Hematopoietic multipotent progenitor cell treated with erythropoietin and hydrocortisone succinate and interleukin-3 and kit ligand, for 15 days (in vitro differentiated cells): ENCODE measurements at places on chromosomes 4 and X.

DNA sequence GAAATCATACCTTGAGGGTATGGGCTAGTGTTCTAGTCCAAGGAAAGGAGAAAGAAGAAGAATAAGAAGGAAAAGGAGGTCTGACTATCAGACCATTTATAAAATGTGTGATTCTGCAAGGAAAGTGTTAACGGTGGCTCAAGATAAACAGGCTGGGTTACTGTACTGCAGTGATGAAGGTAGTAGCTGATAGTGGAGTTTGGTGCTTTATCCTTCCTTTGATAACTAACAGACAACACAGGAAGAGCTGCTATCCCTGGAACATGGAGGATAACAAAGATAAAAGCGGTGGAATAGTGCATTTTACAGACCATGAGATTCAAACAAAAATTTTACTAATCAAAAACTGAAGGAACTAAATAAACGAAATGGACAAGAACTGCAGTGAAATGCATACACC lies 2.6 kb downstream of the UNC5C start:
- DNase-seq, result no peak

GRCh38 chrX:139739138-139739537 lies 31.2 kb upstream of the MCF2 start:
- DNase-seq, result no peak

DNA sequence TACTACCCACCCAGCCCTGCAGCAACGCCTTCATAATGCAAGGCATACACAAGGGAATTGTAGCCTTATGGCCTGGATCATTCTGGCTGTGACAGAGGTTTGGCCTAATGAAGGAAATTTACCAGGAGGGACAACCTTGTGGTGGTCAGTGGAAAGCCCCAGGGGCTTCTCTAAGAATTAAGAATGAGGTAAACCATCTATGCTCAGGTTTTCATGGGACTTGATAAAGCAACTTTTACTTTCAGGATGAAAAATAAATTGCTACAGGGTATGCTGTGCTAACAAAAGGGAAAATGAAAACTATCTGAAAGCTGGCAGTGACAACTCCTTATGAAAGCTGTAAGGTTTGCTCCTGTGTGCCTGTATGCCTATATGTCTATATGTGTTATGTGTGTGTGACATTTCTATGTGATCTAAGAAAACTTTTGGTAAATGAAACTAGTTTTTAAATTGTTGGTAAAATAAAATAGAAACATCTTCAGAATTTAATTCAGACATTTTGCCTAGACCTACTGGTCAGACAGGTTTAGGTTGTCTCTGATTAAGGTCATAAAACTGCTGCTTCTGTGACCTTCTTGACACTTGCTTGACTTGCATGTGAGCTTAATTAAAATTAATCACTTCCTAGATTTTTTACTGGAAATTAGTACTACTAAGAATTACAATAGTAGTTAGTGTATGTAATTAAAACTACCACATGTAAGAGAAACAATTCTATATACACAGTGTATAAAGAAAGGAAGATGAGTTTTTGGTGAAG lies 19.9 kb upstream of the TXK start:
- no peak for DNase-seq

DNA sequence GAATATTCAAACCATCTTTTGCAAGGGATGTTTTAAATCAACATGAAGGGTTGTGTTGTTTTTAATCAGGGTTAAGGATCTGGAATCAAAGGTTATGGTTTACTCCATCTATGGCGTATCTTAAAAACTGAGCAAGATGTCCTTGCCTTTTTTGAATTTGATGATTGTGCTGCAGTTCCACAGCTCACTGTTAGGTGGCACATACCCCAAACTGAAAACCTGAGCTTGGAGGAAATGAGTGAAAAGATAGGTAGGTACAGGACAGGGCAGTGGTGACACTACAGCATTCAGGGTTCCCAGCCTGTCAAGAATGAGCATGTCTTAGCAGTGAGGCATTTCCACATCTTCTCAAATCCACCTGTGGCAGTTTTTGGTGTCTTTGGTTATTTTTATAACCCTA lies 13.1 kb upstream of the EOLA1 start:
- peak; percentile 30 for DNase-seq

DNA sequence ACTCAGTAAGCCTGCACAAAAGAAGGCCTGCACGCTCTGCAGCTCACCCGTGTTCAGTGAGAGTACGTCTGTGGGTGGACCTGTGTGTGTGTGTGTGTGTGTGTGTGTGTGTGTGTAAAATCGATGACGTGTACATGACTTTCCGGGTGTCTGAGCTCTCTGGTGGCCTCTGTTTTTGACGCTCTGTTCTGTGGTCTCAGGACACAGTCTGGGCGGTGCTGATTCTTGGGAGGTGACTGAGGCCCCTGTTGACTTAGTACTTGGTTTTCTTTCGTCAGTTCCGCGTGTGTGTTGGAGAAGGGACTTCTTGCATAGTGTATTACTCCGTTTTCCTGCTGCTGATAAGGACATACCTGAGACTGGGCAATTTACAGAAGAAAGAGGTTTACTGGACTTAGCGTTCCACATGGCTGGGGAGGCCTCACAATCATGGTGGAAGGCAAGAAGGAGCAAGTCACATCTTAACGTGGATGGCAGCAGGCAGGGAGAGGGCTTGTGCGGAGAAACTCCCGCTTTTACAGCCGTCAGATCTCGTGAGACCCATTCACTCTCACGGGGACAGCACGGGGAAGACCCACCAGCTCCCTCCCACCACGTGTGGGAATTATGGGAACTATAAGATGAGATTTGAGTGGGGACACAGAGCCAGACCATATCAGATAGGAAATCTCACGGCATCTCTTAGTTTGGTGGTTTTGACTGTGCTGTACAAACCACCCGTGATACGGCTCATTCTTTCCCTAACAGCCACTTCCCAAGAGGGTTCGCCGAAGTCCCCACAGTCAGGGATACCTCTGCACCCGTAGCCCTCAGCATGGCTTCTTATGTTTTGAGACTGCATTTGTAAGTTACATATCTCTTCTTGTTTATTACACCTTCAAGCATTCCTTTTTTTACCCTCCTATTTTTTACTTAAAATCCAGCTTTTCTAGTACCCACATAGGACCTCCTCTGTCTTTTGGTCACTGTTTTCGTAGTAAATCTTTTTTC lies 24.5 kb downstream of the UVSSA start:
- DNase-seq, result no peak

DNA sequence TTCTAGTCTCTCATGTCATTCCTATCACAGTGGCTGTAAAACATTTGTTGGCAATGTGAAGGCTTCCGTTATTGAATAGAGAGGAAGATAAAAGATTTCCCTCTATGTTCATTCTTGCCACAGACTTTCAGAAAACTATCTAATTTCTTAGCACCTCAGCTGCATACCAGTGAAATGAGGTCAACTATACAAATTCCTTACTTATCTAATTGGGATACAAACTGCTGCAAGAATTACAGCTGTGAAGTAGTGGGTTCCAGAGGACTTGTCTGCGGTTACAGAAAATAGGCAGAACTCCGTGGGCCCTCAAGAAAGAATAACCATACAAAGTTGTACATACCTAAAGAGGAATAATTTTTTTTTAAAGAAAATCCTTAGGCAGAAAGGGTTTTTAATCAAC lies 175.8 kb downstream of the PPP1R2C start:
- DNase-seq, result no peak

- DNase-seq, result no peak
Observed at GRCh38 chrX:48823053-48823452, 3.3 kb upstream of the ERAS start.

GRCh38 chr4:154367659-154368058 lies 123.9 kb downstream of the DCHS2 start:
- no peak for DNase-seq

DNA sequence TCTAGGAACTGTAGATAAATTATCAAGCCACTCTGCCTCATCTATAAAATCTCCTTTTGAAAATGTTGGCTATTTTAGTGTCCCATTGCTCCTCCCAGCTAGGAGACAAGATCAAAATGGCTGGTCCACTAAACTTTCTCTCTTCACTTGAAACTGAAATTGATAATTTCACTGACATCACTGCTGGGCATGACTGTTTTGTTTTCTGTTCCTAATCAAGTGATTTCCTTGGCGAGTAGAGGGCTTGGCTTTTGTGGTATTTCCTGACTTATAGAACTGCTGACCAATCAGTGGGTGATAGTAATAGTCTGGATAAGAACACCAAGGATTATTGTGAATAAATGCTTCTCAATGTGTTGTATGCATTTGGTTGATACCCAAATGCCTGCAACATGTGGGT lies 2152.9 kb downstream of the ARAP2 start:
- DNase-seq, result no peak

GRCh38 chr4:155077452-155078229 lies 130.8 kb upstream of the NPY2R start:
- no peak for DNase-seq

DNA sequence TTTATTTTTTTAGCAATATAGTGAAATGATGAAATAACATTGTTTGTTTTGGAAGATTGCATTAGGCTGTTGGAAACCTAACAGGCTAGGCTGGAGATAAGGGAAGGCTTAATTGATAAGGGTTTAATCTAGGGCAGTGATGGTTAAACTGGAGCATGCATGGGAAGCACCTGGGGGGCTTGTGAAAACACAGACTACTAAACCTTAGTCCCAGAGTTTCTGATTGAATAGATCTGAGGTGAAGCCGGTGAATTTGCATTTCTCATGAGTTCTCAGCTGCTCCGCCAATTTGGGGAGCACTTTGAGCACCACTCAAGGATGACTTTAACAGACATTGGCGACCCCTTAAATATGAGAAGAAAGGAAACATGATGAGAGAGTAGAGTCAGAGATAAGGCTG lies 11.5 kb downstream of the STK26 start:
- no peak for DNase-seq

DNA sequence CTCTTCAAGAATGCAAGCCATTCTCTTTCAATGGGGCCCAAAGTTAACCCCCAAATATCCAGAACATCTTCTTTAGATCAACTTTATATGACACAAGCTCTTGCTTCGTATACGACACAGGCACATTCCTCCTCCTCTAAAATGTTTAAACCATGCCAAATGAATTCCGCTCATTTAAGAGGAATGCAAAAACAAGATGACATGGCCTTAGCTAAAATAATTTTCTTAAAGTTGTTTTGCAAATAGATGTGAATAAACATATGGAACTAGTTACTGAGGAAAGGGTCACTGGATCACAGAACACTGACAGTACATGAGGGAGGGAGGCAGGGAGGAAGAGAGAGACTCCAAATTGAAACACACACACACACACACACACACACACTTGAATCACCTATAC lies 97.4 kb downstream of the RASL11B start:
- DNase-seq, result no peak

DNA sequence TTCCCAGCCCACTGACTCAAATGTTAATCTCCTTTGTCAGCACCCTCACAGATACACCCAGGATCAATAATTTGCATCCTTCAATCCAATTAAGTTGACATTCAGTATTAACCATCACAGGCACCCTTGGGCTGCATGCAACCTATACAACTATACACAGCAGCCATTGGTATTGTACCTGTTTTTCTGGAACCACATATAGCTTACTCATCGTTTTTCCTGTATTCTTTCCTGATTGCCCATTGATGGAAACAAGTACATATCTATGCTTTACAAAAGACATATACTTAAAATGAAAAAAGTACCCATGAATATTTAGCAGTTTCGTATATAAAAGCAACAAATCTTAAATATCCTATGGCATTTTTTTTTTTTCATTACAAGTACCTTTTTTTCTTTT lies 3.7 kb upstream of the FOXR2 start:
- no peak for DNase-seq

GRCh38 chr4:150173982-150174398 lies 95.7 kb downstream of the DCLK2 start:
- no peak for DNase-seq

GRCh38 chr4:115844180-115844579 lies 730.8 kb upstream of the NDST4 start:
- no peak for DNase-seq

GRCh38 chr4:168569066-168569930 lies 72.4 kb downstream of the PALLD start:
- DNase-seq, result no peak

DNA sequence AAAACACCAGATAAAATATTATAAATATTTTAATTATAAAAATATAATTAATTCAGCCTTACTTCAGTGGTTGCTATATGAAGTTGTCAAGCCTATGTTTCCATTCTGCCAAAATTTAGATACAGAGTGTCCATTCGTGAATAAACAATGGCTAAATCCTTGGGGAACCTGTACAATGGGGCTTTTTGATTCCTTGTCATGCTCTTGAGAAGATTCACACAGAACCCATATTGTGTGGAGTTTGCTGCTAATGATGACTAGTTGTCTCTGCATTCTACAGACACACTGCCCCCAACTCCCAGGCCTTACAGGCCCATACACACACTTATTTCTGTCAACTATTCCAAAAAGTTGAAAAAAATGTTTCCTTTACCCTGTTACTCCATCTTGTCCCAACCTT lies 33.4 kb upstream of the MAGEC2 start:
- DNase-seq, result no peak

GRCh38 chr4:135316266-135316779 lies 1114.7 kb upstream of the PABPC4L start:
- DNase-seq, result no peak

- no peak for DNase-seq
Observed at GRCh38 chr4:87718217-87718835, 68.2 kb downstream of the DMP1 start.

DNA sequence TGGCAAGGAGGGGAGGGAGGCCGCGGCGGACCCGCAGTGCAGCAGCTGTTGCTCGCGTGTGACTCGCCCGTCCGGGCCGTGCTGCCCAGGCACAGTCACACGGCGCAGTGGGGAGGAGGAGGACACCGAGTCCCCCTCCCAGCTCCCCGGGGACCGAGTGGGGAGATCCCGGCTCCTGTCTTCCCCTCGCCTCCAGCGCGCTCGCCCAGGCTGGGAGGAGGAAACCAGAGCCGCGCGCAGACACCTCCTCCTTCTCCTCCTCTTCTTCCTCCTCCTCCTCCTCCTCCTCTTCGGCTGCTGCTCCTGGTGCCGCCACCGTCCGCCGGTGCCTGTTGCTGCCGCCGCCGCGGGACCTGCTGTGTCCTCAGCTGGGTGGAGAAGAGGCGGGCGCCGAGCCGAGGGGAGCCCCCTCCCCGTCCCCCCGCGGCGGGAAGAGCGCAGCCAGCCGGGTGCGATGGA lies at the start of gene TBC1D1:
Gene TBC1D1, plus strand, starts transcription at position 284 of the 459 bp plus-strand sequence. CDS start 11,012 bp downstream, outside the sequence.
- DNase-seq, result no peak

GRCh38 chrX:71606536-71607216 lies 11.6 kb downstream of the CXCR3 start:
- no peak for DNase-seq

DNA sequence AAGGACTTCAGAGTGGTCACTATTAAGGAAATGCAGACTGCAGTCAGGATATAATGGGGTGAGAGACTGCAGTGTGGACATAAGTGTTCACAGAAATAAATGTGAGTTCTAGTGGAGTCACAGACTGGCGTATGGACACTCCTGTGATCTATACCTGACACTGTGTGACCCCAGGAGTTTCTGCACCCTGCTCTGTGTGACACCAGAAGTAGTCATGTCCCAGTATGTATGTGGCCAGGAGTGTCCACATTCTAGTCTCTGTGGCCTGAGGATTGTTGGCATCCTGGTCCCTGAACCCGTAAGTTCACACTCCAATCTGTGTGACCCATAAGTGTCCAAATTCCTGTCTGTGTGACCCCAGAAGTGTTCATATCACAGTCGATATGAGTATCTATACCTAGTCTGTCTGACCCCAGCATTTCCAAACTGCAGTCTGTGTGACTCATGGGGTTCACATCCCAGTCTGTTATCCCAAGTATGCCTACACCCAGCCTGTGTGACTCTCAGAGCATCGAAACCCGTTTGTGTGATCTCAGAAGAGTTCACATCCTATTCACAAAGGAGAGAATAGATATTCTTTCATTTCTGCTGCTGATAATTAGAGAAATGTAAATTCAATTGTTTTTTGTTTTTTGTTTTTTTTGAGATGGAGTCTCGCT lies 16.3 kb downstream of the WDR13 start:
- DNase-seq, result no peak
